ENCODE measurements at places on chromosomes 4 and X.

GRCh38 chr4:54277691-54278090 is 48.6 kb downstream of the PDGFRA start:
- peaks cover 12% of the 10 kb centered on the region for H3K4me1 ChIP-seq
- H3K27ac ChIP-seq, result no peak overlapping the region
- DNase-seq, result no peak
- H3K4me3 ChIP-seq, result no peak overlapping the region

- H3K36me3 ChIP-seq, result no peaks in the 10 kb centered on the region
- H3K4me3 ChIP-seq, result peak overlapping the region; percentile 89
- H3K27ac ChIP-seq, result peak overlapping the region; percentile 79
These were observed 2.7 kb downstream of the GASK1B start for GRCh38 chr4:158169931-158170690.

DNA sequence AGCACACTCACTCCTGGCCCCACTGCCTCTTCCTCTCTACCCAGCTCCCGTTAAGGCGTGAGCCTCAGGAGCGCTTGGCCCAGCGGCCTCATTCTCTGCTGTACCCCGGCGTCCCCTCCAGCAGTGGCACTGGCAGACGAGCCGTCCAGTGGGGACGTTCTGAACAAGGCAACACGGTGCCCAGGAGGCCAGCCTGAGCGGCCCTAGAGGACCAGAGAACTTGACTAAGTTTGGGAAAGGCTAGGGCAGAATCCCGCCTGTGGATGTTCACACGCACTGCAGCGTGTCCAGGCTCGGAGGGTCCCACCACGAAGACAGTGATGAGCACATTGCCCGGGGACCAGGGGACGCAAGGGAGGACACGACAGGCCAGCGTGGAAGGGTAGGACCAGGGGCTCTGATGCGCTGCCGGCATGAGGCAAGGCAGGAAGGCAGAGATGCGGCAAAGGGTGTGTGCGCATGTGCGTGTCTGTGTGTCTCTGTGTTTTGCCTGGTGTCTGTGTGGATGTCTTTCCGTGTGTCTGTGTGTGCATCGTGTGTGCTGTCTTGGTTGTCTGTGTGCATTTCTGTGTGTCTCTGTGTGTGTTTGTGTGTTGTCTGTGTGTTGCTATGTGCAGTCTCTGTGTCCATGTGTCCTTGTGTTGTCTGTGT is 89.4 kb downstream of the ABLIM2 start:
- no peaks in the 10 kb centered on the region for H3K36me3 ChIP-seq
- DNase-seq, result no peak

DNA sequence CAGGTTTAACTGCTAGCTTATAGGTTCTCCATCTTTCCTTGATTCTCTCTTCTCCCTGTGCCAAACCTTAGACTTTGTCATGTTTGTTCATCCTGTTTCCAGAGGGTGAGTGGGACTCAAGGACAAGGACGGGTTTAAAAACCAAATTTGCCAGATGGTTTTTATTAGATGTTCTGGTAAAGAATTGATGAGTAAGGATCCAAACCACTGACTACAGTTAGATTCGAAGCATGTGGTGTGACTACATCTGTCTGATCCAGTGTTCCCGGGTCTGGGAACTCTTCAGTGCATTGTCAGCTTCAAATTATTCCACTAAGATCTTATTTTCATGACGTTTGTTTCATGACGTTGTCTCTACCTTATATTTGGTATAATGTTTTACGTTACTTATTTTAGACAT is 37.5 kb downstream of the MTMR1 start:
- no peak overlapping the region for H3K27ac ChIP-seq
- H3K27me3 ChIP-seq, result no peaks in the 10 kb centered on the region
- no peak for DNase-seq
- H3K36me3 ChIP-seq, result peaks cover 20% of the 10 kb centered on the region
- H3K4me1 ChIP-seq, result no peaks in the 10 kb centered on the region
- H3K4me3 ChIP-seq, result no peak overlapping the region
